NCI-H146 (cell line): ENCODE measurements at places on chromosomes 11 and 22.
A peak's percentile ranks its signal among the peaks of the same experiment; 100 is the strongest.

GRCh38 chr11:36373016-36374010, 77.2 kb downstream of the PRR5L start:
- no peak for DNase-seq

DNA sequence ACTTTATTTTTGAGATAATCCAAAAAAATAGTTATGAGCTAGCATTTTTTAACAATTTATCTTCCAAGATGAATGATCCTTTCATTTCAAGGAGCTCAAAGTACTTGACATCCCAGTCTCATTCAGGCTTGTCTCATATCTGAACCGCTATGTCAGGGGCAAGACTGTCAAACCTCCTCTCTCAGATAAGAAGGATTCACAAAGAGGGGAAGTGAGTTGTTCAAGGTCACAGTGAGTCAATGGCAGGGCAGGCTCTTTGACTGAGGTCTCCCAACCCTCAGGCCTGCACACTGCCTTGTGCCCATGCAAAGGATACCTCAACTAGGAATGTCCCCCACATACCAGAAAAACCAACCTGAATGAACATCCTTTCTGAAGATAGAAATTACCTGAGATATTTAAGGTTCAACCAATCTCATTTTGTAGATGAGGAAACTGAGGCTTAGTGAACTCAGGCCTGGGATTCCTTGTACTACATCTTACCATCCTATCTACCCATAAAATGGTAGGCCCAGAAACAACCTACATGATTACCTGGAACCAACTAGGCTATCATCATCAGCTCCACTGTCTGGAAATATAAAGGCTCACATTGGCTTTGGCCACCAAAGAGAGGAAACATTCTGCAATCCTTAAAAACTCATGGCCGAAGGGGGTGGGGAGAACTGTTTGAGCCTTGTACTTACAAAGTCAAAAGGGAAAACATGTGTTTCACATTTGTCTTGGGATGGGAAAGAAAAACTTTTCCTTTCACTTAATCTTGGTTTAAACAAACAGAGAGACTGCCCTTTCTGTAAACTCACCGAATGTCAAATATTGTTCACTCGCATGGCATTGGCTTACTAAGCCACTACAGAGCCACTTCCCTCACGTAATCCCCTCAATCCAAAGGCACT, 51.1 kb downstream of the LIF start:
- DNase-seq, result no peak

DNA sequence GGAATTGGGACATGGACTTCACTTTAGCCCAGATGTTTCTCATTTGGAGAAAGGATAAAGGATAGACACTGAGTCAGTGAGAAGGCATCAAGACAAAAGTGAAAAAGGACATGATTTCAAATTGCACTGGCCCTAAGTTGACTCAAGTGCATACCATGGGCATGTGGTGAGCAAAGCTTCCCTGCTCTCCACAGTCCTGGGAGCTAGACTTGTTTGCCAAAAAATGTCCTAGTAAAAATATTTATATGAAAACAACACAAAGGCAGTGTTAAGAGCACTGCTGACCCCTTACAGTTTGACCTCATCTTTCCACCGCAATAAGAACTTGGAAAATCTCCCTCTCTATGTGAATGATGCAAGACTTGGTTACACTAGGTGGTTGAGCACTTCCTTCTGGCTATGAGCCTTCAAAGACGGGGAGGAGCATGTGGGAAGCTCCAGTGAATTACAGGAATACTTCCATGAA, 46.5 kb upstream of the FIBIN start:
- DNase-seq, result no peak

DNA sequence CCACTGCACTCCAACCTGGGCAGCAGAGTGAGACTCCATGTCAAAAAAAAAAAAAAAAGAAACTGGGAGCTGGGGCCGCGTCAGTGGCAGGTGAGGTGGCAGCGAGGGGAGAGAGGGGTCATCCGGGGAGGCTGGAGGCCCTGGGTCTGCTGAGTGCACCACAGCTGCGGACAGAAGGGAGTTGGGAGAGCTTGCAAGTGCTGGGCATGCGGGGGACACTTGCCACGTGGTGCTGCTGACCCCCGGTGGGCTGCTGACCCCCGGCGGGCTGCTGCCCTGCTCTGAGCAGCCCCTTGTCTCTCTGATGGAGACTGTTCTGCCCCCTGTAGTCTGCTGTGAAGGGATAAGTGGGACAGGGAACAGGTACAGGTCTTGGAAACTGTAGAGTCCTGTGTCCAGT, 2.6 kb downstream of the DRAP1 start:
- DNase-seq, result no peak

DNA sequence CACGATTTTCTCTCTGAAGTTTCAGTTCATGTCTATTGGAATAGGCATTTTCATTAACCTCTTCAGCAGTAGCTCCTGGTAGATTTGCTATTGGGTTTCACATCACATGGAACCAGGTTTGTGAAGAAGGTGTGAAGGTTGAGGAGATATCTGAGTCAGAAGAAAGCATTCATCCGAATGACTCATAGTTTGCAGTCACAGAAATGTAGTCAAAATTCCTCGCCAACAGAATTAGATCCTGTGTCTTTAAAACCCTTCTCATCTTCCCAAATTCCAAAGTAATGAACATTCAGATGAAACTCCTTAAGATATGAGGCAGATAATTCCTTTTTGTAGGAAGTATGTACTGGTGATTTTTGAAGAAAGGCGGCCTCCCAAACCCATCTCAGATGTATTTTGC, 125.0 kb upstream of the LARGE1 start:
- DNase-seq, result no peak

- DNase-seq, result no peak
Observed at GRCh38 chr11:96215110-96215782, 127.7 kb downstream of the MAML2 start.

- no peak for DNase-seq
Observed at GRCh38 chr11:10538924-10539323, 2.1 kb downstream of the RNF141 start.

DNA sequence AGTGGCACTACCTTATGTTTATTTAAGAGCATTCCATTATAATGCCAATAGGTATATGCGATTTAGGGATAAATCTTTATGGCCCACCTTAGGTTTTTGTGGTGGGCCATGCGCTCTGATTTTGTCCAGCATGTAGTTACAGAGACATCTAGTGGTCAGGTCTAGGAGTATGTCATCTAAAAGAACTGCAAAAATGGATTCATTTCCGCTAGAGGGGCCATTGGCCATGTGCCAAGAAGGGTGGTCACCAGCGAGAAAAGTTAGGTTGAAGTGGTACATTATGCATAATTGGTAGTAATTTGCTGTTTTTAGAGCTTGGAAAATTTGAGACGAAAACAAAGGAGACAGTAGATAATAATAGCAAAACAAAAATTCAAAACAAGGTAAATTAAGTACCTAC, 27.7 kb downstream of the LRRC4C start:
- peak; percentile 16 for DNase-seq

- no peak for DNase-seq
Observed at GRCh38 chr11:67577951-67578350, 5.7 kb upstream of the GSTP1 start.

GRCh38 chr11:14413307-14414069, 54.5 kb upstream of the RRAS2 start:
- DNase-seq, result no peak

DNA sequence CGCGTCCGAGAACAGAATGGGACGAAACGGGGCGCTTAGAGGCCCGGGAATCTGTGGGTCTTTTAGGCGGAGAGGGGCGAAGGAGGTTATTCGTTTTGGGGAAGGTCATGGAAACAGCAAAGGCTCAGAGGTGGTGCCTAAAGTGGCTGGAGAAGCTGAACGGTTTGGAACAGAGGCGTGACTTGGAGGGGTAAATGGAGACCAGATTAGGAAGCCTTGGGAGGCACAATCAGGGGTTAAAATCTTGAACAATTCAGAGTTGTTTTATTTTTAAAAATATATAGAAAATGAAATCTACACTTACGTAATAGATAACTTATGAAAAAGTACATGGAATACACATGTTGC, 247 bp upstream of the PLAAT5 start:
- no peak for DNase-seq

- no peak for DNase-seq
Observed at GRCh38 chr11:93484716-93485115, 58.5 kb downstream of the SMCO4 start.

DNA sequence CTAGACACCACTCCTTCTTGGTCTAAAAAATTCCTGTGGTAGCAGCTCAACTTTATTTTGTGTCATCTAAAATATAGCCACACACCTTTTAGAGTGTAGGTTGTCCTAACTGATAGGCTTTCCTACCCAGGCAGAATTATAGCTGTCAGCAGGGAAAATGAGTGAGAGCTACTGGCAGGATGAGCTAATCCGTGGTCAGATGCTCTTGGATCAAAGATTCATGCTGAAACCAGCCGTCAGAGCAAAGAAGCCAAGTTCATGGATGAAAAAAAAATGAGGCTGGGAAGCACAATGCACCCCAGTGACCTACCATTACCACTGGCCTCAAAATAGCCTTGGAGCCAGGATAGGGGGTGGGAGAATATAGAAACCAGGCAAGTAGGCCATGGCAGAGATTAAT, 113.1 kb upstream of the BLID start:
- DNase-seq, result no peak

GRCh38 chr22:39392341-39392948, 7.1 kb upstream of the TAB1 start:
- DNase-seq, result no peak

DNA sequence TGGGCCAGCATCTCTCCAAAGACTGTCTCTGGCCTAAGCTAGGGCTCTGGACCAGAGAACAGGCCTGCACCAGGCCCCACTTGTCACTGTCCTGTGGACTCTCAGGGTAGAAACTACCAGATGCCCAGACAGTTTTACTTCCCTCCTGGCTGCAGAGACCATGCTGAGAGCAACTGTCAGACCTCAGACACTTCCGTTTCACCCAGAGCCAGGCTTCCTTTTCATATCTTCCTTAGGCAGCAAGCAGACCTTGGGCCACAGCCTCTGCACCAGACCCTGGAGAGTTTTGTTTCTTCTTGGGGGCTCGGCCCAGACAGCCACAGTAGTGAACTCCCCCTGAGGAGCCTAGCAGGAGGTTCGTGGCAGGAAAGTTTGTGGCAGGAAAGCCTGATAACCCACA, 12.1 kb upstream of the FCHSD2 start:
- no peak for DNase-seq

DNA sequence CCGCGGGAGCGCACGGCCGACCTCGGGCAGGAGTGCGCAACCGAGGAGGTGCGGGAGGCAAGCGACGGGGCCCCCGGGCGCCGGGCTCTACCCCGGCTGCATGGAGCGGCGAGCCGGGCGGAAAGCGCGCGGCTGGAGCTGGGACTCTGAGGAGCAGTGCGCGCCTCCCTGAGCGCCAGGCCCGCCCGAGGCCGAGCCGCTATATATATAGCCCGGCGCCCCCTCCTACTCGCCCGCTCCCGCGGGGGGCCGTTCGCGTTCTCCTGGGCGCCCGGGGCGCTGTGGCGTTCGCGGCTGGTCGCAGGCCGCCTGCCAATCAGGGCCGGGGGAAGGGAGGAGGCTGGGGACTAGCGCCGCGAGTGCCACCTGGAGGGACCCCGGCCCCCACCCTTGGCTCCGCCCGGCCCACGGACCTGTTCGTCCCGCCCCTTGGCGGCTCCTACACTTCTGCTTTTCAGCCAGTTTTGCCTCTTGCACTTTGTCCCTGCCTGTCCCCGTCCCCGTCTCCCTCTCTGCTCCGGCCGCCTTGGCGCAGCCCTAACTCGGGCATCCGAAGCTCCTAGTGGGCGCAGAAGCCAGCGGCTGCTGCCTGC, at the start of gene FGF4:
TSS of gene FGF4 (minus strand) at position 179 of the 593 bp plus-strand sequence. CDS start 257 bp downstream, outside the sequence.
- no peak for DNase-seq

- DNase-seq, result no peak
Observed at GRCh38 chr22:18955696-18956095, 19.6 kb upstream of the PRODH start.

- no peak for DNase-seq
Observed at GRCh38 chr11:119344291-119345010, 2.1 kb downstream of the MFRP start.

DNA sequence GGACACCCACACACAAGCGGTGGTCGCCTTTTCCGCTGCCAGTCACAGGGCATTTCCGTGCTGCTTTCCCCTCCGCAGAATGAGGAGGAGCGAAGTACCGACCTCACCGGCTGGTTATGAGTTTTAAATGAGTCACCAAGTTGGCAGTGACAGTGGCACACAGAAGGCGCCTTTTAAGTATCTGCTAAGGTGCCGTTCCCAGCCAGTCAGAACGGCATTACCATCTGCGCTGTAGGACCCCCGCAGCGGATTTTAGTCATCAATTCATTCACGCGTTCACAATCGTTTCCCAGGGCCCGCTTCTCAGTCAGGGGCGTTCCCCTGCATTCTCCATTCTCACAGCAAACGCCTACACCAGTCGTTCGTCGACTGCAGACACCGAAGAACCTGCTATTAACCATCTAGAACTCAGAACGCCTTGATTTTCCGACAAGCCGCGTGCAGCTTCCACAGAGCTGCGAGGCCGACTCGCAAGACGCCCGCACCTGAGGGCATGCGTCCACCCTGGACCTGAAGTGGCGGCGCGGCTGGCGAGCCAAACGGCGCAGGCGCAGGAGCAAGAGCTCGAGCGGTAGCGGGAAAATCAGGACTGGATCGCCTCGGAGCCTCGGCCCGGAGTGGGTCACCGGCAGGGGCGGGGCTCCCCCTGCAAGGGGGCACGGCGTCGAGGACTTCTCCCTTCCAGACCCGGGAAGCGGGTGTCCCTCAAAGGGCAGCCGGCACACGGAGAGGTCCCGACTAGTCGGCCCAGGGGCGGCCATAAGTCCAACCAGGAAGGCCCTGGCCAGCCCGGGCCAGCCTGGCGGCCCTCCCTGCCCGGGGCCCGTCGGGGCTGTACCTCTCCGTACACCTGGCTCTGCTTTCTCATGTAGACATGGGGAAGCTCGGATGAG, 642 bp downstream of the CYP2R1 start:
- peak; percentile 34 for DNase-seq

- DNase-seq, result no peak
Observed at GRCh38 chr22:23903328-23903971, 9.3 kb downstream of the MIF start.

DNA sequence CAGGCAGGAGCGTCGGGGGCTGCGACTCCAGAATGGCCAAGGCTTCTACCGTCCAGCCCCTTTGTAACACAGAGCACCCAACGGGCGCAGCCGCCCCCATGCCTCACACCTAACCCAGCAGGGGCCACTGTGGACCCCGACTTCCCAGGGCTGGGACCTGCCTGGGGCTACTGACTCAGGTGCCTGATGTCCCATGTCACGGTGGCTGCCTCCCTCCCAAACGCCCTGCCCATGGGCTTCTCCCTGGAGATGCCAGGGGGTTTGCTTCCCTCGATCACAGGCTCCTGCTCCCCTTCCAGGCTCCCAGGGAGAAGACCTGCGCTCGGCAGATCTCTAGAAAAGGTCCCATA, 84.0 kb downstream of the MYEOV start:
- DNase-seq, result no peak

DNA sequence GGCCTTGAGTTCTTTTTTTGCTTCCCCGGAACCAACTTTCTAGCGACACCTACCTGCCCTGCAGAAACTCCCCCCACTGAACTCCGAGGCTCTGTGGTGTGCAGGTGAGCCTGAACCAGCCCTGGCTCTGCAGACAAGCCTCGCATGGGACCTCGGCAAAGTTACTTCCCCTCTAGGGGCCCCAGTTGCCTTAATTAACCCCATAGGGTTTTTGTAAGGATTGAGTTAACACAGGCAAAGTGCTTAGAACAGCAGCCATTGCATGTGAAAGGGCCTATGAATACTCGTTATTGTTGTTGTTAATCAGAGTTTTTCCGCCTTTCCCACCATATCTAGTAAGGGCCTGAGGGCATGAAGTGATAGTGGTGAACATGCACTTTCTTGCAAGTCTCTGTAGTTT, 12.6 kb upstream of the SYT13 start:
- no peak for DNase-seq

- no peak for DNase-seq
Observed at GRCh38 chr11:113043698-113044097, 82.5 kb downstream of the NCAM1 start.

- no peak for DNase-seq
Observed at GRCh38 chr11:74318241-74318932, 6.9 kb upstream of the P4HA3 start.
